SIG-M5 (cell line): ENCODE measurements at places on chromosomes 6 and 20.
A peak's percentile ranks its signal among the peaks of the same experiment; 100 is the strongest.

DNA sequence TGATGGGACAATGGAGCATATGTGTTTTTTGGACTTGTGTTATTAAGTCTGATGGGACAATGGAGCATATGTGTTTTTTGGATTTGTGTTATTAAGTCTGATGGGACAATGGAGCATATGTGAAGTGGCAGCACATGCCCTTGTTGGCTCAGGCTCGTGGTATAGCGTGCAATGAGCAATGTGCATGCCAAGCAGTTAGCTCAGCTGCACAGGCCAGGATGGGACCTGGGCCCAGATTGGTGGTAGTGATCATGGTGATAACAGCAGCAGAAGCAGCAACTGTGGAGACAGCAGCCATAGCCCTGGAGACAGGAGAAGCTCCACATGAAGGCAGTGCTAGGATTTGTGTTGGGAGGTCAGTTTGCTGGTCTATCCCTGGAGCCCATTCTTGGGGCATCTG is 61.1 kb downstream of the IL20RA start:
- no peak for DNase-seq

GRCh38 chr6:101126501-101126900 is 245.4 kb upstream of the ASCC3 start:
- DNase-seq: no peak

- DNase-seq: no peak
These were observed 61.5 kb downstream of the TRAM2 start for GRCh38 chr6:52515219-52515960.

GRCh38 chr6:75882734-75883133 is 133.7 kb downstream of the MYO6 start:
- DNase-seq: no peak

- DNase-seq: no peak
These were observed 1.7 kb downstream of the NR2E1 start for GRCh38 chr6:108167449-108168089.

DNA sequence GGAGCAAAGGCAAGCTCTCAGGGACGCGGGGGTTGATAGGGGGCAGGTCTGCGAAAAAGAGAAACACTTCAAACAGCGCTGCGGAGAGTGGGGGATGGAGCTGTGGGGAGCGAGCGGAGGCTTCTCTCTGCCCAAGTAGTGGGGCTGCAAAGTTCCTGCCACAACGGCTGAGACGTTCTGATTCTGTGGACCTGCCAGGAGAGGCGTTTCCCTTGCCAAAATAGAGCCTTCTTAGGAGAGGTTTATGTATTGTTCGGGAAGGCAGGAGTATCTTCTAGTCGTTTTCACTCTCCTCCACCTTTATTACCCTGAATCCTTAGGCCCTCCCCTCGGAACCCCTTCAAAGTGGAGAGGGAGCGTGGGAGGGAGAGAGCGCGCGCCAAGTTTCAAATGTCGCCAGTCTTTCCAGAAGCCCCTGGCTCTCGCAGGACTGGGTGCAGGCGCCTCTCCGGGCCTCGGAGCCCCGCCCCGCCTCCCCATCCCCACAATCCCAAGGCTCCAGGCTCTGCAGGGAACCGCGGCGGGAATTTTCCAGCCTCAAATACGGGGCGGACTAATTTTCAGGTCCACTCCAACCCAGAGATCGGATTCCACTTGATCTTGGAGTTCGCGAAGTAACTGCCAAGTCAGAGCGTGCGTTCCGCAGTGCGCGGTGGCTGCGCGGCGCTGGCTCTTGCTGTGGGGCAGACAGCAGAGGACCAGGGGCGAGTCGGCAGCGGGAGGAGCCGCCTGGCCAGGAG is 10.0 kb upstream of the POU3F2 start:
- no peak for DNase-seq

DNA sequence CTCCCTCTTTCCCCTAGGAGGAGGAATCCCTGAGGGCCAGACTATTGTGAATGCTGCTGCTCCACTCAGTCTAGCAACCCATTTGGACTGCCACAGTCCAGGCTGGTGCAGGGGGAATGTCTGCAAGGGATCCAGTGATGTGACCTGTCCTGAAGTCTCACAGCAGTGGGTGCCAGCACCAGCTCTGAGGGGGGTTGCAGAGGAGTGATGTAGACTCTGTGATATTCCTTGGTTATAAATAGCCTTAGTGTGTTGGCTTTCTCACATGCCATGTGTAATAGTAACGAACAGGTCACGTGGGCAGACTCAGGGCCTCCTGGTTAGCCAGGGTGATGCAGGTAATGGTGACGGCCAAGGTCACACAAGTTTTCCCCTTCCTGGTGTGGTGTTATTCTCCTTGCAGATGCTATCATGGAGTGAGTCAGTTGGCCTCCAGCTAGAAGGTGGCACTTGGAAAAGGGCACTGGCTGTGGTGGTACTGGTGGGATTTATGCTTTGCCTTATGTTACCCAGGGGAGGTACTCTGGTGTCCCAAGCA is 404.4 kb downstream of the UTRN start:
- DNase-seq: no peak

GRCh38 chr6:34315780-34316179 is 67.0 kb upstream of the SMIM29 start:
- DNase-seq: peak; percentile 50

GRCh38 chr6:116251568-116252384 is 2.1 kb downstream of the TSPYL4 start:
- DNase-seq: no peak

DNA sequence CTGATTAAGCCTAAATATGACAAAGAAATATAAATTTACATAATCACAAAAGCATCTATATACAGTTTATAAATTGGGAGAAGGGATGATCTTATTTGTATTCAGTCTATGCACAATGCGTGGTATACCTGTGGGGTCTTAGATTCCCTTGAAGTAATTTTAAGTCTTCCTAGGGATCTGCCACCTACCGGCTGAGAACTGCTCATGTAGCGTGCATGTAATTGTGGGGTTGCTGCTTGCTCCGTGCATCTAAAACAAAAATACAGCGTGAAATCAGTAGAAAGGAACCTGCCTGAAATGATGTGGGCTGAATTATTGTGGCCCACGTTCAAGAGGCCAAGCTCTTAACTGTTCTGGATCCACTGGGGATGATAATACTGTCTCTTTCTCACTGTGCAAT is 187.3 kb downstream of the MBOAT1 start:
- DNase-seq: no peak

DNA sequence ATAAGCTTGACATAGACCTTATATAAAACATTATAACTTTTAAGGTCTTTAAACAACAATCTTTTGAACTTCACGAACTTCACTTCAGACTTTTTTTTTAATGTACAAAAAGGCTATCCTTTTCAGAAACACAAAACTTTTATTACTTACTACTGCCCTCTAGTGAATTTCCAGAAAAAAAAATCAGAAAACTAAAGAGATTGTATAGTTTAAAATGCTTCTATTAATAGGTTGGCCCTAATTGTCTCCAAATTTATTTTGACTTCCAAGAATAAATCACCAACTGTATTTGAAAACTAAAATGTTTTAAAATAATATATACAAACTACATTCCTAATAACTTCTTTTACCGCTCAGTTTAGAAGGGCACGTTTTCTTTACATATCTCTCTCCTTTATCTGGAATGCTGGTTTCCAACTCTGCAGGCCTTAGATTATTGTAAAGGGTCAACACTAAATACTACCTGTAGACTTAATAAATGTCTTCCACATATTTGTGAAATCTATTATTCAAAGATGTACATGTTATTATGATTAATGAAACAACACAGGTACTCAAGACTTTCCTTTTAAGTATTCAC is 66.8 kb downstream of the LMBRD1 start:
- DNase-seq: no peak

DNA sequence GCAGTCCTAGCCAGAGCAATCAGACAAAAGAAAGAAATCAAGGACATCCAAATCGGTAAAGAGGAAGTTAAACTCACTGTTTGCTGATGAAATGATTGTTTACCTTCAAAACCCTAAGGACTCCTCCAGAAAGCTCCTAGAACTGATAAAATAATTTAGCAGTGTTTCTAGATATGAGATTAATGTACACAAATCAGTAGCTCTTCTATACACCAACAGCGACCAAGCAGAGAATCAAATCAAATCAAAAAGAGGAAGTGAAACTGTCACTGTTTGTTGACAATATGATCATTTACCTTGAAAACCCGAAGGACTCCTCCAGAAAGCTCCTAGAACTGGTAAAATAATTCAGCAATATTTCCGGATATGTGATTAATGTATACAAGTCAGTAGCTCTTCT is 21.7 kb downstream of the SERPINB9 start:
- no peak for DNase-seq

- DNase-seq: no peak
These were observed 224.2 kb upstream of the SSTR4 start for GRCh38 chr20:22810626-22811569.

GRCh38 chr6:32844839-32845383 is 1.1 kb upstream of the PSMB8 start:
- DNase-seq: no peak

GRCh38 chr6:31065556-31065955 is 46.8 kb downstream of the C6orf15 start:
- DNase-seq: no peak

GRCh38 chr20:8342391-8342790 is 210.3 kb downstream of the PLCB1 start:
- no peak for DNase-seq

- DNase-seq: no peak
These were observed 5.9 kb upstream of the TUBB2B start for GRCh38 chr6:3233321-3233720.

- no peak for DNase-seq
These were observed 163.3 kb downstream of the CD83 start for GRCh38 chr6:14280766-14281293.

DNA sequence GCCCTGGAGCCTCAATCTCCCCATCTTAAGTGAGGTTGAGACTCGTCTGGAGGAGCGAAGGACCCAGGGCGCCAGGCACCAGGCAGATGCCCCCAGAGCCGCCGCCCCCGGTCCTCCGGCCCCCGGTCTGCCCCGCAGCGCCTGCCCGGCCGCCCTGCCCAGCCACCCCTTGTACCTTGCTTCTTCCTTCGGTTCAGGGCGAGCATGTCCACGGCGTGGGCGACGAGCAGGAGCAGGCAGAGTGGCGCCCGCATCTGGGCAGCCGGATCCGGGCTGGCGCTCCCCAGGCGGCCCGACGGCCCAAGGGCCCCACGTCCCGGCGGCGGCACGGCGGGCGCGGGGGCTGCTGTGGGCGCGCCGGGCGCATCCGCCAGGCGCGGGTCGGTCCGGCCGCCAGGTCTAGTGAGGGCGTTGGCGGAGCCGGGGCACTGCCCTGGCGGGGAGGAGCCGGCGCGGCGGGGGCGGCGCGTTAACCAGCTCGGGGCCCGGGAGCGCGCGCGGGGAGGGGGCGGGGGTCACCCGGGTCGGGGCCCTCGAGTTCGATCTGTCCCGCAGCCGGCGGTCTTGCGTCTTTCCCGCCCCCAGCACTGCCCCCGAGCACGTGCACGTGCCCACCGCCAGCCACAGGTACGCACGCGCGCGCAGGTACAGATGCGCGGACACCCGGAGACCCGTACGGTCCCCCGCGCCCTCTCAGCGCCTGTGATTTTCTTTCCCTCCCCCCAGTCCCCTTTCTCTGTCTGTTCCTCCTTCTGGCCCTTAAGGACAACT is at the start of gene RSPO4:
RSPO4 (minus strand) TSS at position 401 of the 771 bp plus-strand sequence; CDS start at position 254, 147 bp downstream.
- DNase-seq: no peak

GRCh38 chr20:37356387-37356786 is 10.4 kb downstream of the SRC start:
- no peak for DNase-seq

- no peak for DNase-seq
These were observed 37.2 kb upstream of the MYLK2 start for GRCh38 chr20:31781945-31782344.

- DNase-seq: no peak
These were observed 63.0 kb upstream of the MRAP2 start for GRCh38 chr6:83970582-83970981.

DNA sequence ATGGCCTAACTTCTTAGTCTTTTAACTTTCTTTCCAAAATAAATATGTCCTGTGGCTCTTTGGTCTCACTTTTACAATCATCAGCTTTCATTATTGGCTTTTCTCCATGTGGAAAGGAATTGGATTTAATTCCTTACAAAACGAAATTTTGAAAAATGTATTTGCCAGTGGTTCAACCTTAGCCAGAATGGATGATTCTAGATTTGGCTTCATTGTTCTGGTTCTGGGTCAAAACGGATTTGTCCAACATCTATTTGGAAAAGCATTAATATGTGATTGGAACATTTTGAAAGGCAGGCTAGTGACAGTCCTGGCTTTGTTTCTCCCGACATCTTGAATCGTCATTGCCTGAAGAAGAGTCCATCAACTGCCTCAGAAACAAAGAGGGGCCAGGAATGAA is 59.2 kb downstream of the TENT5A start:
- no peak for DNase-seq

DNA sequence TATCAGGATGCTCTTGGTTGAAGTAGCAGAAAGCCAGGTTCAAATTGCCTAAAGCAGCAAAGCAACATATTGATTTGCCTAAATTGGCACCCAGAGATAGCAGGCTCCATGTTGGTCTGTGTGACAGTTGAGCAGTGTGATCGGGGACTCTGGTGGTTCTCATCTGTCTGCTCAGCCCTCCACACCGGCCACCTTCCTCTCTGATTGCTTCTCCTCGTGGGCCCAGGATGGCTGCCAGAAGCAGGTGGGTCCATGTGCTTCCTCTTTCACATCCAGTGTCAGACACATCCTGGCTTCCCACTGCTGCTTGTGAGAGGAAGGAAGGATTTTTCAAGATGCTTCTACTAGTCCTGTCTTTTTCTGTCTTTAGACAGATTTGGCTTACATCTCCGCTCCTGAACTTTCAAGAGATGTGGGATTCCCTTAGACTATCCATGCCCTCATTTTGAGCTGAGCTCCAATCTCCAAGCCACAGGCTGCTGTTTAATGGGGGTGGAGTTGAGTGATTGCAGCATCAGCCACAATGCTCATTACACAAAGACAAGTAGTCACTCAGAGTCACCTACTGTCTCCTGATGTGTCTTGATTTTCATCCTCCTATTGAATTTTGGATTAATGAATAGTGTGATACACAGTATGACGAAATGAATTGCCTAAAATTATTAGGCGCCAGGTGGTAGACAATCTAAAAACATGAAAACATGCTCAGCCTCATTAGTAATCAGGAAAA is 122.2 kb downstream of the ZDHHC14 start:
- DNase-seq: no peak

DNA sequence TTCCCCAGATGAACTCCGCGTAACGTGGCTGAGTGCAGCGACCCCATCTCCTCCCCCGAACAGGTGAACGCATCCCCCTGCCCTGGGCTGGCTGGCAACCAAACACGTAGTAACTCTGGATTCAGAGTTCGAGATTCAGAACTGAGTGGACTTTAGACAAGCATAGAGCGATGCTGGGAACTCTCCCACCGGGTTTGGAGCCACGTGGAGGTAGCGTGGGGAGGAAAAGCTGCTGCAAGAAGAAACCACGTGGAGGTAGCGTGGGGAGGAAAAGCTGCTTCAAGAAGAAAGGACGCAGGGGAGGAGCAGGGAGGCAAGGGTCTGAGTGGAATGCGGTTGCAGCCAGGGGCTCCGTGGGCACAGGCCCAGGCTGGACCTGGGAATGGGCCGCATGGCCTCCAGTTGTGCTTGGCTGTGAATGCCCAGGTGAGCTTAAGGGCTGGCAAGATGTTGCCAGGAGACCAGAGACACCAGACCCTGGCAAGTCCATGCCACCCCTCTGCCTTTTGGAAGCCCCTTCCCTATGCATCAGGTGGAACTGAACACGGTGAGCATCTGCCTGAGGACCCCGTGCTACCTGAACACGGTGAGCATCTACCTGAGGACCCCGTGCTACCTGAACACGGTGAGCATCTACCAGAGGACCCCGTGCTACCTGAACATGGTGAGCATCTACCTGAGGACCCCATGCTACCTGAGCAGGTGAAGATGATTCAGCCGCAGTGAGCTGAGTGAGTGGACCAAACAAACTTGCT is 118.0 kb upstream of the FRMD1 start:
- no peak for DNase-seq

- DNase-seq: no peak
These were observed 10.5 kb upstream of the C20orf144 start for GRCh38 chr20:33651562-33652048.
